Occipital lobe (tissue), 3 donors: ENCODE measurements at places on chromosomes 13 and 19.

DNA sequence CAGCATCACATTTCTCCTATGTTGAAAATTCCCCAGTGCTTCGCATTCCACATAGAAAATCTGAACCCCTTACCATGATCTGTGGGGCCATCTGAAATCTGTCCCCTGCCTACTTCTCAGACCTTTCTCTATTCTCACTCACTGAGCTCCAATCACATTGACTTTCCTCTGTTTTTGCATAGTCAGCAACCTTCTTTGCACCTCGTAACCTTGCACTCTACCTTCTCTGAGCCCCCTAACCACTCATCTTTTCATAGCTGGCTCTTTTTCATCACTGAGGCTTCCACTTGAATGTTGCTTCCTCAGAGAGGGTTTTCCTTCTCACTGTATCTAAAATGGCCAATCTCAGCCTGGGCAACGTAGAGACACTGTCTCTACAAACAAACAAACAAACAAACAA, 286.3 kb downstream of the GPC5 start:
- DNase-seq = no peak

DNA sequence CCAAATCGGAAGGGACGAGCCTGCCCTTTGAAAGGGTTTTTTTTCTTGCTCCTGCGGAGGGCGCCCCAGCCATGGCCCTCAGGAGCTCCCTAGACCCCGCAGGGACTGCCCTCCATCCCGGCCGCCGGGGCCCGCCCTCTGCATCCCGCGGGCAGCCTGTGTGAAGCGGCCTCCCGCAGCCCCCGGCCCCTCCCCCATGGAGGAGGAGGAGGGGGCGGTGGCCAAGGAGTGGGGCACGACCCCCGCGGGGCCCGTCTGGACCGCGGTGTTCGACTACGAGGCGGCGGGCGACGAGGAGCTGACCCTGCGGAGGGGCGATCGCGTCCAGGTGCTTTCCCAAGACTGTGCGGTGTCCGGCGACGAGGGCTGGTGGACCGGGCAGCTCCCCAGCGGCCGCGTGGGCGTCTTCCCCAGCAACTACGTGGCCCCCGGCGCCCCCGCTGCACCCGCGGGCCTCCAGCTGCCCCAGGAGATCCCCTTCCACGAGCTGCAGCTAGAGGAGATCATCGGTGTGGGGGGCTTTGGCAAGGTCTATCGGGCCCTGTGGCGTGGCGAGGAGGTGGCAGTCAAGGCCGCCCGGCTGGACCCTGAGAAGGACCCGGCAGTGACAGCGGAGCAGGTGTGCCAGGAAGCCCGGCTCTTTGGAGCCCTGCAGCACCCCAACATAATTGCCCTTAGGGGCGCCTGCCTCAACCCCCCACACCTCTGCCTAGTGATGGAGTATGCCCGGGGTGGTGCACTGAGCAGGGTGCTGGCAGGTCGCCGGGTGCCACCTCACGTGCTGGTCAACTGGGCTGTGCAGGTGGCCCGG, 815 bp downstream of the MAP3K10 start:
- DNase-seq = no peak

DNA sequence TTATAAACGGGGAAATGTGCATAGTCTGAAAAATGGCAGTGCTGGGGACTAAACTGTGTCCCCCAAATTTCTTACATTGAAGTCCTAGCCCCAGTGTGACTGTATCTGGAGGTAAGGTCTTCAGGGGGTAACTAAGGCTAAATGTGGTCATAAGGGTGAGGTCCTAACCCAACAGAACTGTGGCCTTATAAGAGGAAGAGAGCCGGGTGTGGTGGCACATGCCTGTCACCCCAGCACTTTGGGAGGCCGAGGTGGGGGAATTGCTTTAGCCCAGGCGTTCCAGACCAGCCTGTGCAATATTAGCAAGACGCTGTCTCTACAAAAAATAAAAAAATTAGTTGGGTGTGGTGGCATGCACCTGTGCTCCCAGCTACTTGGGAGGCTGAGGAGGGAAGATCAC, 17.8 kb downstream of the PROZ start:
- DNase-seq = no peak

DNA sequence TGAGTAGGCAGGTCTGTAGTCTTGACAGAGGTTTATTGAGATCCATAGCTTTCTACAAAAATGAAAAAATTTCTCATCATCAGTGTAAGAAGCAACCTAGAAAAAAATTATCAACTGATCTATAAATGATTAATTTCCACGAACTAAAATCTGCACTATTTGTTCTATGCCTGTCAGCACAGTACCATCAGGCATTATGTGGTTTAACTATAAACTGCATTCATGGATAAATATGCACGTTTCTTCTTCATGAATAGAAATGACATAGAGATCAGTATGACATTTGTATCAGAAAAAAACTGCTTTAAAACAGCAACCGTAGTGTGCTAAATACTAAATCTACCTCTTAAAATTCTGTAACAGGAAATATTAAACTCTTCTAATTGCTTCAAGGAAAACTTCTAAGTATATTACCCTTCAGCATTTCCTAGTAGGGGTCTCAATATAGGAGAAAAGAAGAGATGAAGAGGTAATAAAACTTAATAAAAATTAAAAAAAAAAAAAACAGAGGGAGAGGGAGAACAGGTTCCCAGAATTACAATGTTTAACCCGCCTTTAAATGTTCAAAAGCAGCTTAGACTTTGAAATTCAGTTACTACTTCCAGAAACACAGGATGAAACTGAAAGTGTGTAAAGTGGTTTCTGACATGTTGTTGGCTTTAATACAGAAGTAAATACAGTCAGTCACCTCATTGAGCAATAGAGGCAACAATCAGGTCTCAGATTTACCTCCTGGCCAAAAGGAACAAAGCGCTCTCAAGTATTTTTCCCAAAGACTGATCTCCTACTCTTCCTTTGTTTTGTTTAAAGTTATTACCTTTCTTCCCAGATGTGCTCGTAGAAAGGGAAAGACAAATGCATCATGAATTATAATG, 144.4 kb downstream of the DIAPH3 start:
- DNase-seq = no peak

DNA sequence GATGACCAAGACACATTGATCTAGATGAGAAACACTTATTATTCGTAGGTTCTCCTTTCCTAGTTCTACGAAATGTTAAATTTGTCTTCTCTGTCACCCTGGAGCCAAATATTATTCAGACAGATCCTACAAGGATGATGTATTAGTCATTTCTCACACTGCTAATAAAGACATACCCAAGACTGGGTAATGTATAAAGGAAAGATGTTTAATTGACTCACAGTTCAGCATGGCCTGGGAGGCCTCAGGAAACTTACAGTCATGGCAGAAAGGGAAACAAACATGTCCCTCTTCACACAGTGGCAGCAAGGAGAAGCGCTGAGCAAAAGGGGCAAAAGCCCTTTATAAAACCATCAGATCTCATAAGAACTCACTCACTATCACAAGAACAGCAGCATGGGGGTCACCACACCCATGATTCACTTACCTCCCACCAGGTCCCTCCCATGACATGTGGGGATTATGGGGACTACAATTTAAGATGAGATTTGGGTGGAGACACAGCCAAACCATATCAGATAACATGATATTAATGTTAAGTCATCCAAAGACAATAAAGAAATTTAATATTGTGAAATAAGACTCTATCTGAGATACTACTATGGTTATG, 1248.8 kb upstream of the SLC10A2 start:
- no peak for DNase-seq

GRCh38 chr19:52066258-52066863, 17.7 kb upstream of the ZNF432 start:
- no peak for DNase-seq

DNA sequence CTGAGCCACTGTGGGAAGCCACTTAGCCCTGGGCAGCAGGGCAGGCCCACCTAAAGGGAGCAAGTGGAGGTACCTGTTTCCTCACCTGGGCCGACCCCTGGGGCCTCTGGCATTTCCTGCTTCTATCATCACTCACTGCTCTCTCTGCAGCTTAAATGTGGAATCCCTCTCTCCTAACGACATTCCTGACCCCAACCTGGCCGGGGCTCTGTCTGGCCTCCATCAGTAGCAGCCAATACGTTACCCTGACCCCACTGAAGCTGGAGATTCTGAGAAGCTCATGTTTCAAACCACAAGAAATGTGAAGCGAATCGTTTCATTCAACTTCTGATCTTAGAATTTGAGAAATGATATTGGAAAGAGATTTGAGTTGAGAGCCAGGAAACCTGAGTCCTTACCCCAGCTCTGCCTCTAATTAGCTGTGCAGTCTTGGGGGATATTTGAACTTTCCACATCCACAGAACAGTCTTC, 39.9 kb downstream of the DOCK9 start:
- no peak for DNase-seq

DNA sequence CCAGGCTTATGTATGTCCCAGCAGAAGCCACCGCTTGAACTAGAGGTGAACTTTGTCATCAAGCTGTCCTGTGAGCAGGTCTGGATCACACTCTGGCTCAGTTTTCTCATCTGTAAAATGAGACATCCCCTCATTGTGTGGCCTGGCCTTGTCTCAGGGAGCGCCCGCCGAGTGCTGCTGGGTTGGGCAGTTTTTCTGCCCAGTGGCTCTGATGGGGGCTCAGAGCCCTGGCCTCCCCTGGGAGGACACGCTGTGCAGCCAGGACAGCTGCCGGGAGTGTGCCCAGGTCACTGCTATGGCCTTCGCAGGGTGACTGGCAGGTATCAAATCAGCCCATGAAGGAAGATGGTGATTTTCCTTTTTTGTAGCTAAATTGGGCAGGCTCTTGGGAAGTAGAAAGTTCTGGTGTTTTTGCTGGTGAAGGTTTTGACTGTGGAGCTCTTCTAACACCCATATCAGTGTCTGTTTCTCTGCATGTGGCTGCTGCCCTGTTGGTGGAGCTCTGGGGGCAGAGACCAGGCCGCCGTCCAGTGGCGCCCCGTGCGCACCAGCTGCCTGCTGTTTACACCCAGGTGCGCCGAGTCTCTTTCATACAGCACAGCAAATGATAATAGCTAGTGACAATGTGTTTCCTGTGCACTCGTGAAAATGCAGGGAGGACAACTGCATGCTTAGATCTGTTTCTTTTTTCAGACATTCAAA, 40.8 kb downstream of the SLC7A9 start:
- DNase-seq = no peak

DNA sequence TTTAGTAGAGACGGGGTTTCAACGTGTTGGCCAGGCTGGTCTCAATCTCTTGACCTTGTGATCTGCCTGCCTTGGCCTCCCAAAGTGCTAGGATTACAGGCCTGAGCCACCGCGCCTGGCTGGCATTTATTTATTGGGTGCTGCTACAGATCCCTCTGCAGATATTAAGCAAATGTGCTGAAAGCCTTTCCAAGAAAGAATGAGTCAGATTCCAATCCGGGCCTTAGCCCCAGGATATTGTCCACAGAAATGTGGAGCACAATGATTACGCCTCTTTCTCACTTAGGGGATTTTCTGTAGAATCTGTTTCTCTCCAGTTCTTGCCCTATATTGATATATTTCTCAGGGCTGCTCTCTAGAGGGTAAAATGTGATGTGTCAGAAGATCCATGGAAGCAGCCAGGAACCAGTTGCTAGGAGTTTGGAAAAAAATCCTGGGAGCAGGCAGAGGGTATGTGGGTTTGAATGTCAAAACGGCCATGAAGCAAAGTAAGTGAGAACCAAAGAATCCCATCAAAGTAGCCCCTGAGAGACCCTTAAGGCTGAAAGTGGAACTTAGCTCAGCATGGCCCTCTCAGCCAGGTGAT, 24.8 kb upstream of the IGFL4 start:
- DNase-seq = no peak

- no peak for DNase-seq
Measured at GRCh38 chr19:18308948-18309325, 13.9 kb downstream of the LSM4 start.

DNA sequence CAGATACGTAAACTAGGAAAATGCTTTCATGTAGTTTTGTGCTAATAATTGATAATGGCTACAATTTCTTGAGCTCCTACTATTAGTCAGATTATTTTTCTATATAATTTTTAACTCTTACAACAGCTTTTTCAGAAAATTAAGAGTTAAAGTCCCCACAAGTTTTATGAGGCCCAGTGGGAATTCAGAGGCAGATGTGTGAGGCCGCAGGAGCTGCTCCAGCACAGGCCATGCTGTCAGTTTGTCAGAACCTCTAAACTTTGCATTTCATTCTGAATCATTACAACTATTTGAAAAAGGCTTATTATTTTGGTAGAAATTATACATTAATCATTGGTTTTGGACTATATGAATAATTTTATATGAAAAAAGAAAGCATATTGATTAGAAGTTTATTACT, 370.8 kb downstream of the MYO16 start:
- no peak for DNase-seq

- no peak for DNase-seq
Measured at GRCh38 chr13:48775804-48776203, 122.1 kb downstream of the CYSLTR2 start.

- DNase-seq = no peak
Measured at GRCh38 chr19:48858984-48859710, 9.3 kb downstream of the PLEKHA4 start.

- DNase-seq = no peak
Measured at GRCh38 chr13:67147342-67148133, 82.6 kb downstream of the PCDH9 start.

GRCh38 chr19:15812060-15812722, 3.3 kb downstream of the OR10H1 start:
- DNase-seq = no peak

DNA sequence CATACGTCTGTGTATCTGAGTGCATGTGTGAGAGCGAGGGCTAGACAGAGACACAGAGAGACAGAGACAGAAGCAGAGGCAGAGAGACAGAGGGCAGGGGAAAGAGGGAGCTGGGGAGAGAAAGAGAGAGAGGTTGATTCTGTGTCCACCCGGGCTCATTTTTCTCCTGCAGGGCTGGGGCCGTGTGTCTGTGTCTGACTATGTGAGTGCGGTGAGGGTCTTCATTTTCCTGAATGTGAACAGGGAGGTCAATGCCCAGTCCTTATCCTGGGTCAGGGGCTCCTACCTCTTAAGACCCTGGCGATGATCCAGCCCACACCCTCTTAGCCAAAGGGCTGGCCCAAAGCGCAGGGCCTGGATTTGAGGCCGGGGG, 17.7 kb downstream of the LRRC4B start:
- DNase-seq = no peak

DNA sequence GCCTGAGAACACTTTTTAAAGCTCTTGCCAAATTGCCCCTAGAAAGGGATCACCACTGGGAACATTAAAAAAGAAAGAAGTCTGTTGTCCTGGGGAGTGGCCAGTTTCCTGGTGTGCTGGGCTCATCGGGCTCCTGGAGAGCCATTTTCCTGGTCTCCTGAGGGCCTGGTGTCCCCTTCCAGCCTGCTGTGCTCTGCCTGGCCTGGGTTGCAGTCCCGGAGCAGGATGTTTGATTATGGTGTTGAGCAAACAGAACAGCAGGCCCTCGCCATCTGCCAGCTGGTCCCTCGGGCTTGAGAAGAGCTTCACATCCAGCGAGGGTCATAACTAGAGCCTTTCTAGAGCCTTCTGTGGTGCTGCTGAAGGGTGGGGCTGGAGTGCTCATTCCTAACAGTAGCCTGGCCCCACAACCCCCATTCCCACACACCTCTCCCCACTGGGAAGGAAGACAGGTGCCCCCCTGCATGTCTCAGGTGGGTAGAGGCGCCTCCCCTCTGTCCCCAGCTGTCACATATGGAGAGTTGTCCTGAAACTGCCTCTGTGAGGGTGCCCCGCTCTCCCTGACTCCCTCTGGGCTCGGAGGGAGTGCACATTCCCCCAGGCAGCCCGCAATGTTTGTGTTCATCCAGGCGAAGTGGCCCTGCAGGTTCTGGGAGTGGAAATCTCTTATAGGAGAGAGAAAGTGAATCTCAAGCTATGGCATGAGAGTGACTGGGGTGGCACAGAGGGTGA, 151.1 kb downstream of the SIPA1L3 start:
- no peak for DNase-seq

GRCh38 chr13:84570831-84571230, 688.6 kb upstream of the SLITRK1 start:
- DNase-seq = no peak
